ENCODE measurements at places on chromosomes 6 and 20.
A peak's percentile ranks its signal among the peaks of the same experiment; 100 is the strongest.

DNA sequence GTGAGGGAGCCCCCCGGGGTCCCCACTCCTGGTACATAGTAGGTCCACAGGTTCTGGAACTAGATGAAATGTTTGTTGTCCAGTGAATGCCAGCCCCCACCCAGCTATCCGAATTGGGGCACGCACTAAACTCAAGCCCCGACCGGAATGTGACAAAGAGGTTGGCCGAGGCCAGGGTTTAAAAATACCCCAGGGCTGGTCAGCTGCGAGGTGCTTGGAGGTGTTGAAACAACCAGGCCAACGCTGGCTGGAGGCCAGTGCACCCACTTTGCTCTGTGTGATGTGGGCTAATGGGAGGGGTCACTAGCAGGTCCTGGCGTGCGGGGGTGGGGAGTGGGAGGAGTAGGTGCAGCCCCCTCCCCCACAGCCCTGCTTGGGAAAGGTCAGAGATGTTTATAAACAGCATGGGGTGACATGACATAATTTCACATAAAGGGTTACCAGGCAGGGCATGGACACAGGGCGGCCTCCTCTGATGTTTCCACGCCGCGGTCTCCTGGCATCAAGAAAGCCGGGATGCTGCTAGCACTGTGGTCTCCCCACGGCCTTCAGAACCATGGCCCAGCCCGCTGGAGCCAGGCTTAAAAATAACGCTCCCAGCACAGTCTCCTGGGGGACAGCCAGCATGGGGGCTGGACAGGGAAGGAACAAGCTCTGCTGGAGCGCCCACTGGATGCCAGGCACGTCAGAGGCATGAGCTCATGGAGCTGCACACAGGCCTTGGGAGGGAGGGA lies 111.2 kb upstream of the PTPN1 start:
- no peak for DNase-seq

DNA sequence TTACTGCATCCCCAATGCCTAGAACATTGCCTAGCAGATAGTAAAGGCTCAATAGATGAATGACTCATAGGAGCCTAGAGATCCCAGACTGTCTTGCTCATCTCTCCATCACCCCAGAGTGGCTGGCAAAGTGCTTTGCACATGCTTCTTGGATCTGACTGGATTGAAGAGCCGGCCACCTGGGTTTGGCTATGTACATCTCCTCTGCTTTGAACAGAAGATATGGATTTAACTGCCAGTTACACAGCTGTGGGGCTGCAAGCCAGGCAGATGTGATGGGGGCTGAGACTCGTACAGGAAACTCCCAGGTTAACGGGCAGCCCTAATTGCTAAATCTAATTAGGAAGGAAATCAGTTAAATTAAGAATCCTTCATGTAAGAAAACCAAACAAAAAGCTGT lies 28.6 kb downstream of the MYLIP start:
- no peak for DNase-seq

DNA sequence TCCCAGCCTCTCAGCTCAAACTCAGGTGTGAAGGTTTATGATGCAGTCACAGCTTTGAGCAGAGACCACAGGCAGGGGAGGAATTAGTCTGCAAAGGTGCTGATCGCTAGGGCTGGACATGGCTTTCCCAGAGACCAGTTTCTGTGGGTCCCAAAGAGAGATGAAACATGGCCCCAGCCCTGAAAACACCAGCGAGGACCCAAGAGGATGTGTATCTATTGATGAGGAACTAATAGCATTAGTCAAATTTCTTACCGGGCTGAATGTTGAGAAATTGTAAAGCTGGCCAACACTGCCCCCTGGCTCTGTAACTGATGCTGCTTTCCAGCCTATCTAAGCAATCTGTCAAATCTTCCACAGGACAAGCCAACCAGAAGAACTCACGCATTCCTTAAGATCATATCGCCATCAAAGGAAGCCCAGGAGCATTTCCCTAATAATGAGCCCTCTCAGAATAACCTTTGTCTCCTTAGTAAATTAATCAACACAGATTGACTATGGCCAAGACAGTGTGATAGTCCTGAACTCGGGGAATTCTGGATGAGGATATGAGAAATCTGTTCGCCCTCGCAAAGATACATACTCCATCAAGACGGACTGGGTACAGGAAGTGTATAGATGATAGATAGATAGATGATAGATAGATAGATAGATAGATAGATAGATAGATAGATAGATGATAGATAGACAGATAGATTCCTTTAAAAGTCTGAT lies 7.8 kb upstream of the ACSS1 start:
- DNase-seq, result peak; percentile 63

DNA sequence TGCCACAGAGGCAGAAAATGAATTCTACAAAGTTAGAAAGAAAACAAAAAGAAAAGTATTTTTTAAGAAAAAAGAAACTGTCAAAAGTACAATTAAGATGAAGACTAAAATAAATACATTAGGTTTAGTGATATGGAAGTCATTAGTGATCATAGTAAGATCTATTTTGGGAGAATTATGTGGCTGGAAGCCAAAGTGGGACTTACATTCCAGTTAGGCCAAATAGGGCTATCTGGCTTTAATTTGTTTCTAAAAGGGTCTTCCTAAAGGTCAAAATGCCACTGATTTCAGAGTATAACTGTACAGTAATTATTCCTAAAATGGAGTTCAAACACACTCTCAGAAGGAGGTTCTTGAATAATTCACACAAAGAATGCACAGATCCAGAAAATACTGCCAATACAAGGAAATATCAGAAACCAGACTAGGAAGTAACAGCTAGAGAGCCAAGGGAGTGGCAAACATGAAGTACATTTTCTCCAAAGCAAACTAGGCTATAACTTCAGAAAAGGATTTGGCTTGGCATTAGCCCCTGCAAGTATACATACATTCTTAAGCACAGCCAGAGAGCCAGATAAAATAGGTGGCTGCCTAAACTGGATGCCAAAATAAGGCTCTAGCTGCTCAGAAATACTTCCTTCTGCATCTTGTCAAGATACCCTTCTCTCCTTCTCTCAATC lies 45.3 kb downstream of the PDSS2 start:
- DNase-seq, result no peak

- DNase-seq, result no peak
These were observed 806.1 kb upstream of the MAP3K7 start for GRCh38 chr6:91392951-91393350.

DNA sequence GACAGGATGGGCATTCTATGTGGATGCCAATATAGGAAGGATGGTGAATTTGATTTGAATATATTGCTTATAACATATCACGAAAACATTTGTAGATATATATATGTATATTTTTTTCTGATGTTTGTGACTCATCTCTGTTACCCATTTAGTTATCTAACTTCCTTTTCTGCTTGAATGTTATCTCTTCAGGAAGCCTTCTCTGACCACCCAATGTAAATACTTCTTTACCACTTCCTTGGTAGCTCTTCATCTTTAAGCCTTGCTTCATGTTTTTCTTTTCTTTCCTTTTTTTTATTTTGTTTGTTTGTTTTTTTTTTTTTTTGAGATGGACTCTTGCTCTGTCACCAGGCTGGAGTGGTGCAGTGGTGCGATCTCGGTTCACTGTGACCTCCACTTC lies 260.5 kb upstream of the EPHA7 start:
- DNase-seq, result no peak

- no peak for DNase-seq
These were observed 96.2 kb upstream of the RSPO3 start for GRCh38 chr6:127022302-127022701.

GRCh38 chr6:105593805-105594671 lies 191.2 kb upstream of the PREP start:
- DNase-seq, result no peak

- no peak for DNase-seq
These were observed 34.2 kb downstream of the MAFB start for GRCh38 chr20:40654876-40655275.

DNA sequence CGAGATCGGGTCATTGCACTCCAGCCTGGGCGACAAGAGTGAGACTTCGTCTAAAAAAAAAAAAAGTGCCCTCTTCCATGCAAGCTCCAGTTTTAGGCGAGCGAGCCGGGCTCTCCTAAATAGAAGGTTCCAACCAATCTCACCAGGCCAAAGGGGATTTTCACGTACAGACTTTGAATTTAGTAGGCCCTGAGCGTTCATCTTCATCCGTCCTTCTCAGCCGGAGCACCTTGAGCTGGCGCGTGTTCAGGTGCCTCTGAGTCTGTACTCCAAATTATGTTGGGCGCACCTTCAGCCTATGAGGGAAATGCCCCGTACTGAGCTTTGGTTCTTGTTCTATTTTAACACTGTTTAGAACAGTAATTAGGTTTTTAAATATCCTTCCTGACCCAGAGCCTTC lies 817 bp upstream of the TAP2 start:
- no peak for DNase-seq

DNA sequence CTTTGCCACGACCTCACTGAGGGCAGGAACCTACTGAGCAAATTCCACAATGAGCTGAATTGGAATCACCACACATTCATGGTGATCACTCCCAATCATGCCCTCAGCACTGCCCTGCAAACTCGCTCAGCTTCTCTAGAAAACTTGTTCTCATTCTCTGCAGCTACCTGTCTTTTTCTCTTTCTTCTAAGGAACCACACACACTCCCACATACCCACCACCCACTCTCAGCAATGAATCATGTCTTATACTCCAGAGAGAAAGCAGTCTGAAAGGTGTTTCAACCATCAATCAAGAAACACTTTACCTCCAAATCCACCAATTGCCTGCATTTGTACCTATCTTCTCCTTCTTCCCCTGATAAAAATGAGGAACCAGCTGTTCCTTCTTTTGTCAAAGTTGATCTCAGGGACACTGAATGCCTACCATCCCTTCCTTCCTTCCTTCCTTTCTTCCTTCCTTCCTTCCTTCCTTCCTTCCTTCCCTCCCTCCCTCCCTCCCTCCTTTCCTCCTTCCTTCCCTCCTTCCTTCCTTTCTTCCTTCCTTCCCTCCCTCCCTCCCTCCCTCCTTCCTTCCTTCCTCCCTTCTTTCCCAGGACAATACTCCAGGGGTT lies 84.6 kb upstream of the SGK1 start:
- no peak for DNase-seq

GRCh38 chr6:1215884-1216487 lies 95.9 kb upstream of the FOXQ1 start:
- no peak for DNase-seq

Measured in germinal center (tissue), 1 donor.